ENCODE measurements at places on chromosomes 4 and X.

DNA sequence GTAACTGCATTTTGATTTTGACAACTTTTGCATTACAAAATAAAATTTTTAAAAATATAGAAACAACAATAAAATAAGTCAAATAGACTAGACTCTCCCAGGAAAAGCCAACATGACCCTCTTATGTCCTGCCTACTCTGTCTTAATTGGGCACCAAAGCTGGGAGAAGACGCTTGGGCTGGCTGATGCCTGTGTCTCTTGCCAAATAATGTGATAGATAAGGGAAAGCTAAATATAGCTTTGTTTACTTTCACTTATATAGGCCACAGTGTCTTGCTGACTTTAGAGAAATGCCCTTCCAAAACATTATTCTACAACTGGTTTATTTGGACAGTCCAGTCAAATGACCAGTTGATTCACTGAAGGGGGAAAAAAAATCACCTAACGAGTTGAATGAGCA is 54.2 kb downstream of the FMR1NB start:
- H3K27ac ChIP-seq, result no peak overlapping the region
- no peaks in the 10 kb centered on the region for H3K4me1 ChIP-seq
- H3K27me3 ChIP-seq, result no peaks in the 10 kb centered on the region
- H3K4me3 ChIP-seq, result no peak overlapping the region
- H3K36me3 ChIP-seq, result no peaks in the 10 kb centered on the region

- H3K4me3 ChIP-seq, result no peak overlapping the region
- no peaks in the 10 kb centered on the region for H3K27me3 ChIP-seq
- H3K4me1 ChIP-seq, result no peaks in the 10 kb centered on the region
- no peak overlapping the region for H3K27ac ChIP-seq
Observed at GRCh38 chrX:106894392-106894909, 8.7 kb downstream of the RIPPLY1 start.

- DNase-seq, result peak; percentile 22
- no peaks in the 10 kb centered on the region for H3K36me3 ChIP-seq
- peak within 1 kb of the TSS; percentile 23 for H3K4me3 ChIP-seq
- H3K27me3 ChIP-seq, result peaks cover 15% of the 10 kb centered on the region
- no peaks in the 10 kb centered on the region for H3K4me1 ChIP-seq
- H3K27ac ChIP-seq, result no peak within 1 kb of the TSS
Observed at GRCh38 chrX:126165721-126166461, at the start of gene DCAF12L2. Gene DCAF12L2, minus strand, starts transcription at chrX:126166289. Its CDS starts 365 bp downstream, at chrX:126165924.

DNA sequence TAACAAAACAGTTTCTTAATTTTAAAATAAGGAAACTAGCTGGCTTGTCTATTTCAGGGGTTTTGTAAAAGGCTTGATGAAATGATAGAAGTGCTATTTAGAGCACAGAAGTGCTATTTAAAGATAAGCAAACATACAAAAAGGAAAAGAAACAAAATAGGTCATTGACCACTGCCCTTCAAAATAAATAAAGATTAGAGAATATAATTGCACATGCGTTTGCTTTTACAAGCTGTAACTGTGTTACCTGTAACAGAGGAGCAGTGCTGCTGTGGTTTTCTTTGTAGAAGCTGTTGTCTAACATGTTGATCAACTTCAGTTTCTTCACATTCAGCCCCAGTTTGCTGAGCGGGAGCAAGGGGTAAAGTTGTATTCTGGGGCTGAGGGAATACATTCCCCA is 63.5 kb downstream of the WNK3 start:
- H3K4me3 ChIP-seq, result no peak overlapping the region
- no peaks in the 10 kb centered on the region for H3K27me3 ChIP-seq
- no peaks in the 10 kb centered on the region for H3K4me1 ChIP-seq
- no peaks in the 10 kb centered on the region for H3K36me3 ChIP-seq

- peak; percentile 27 for DNase-seq
- H3K36me3 ChIP-seq, result no peaks in the 10 kb centered on the region
- peak overlapping the region; percentile 99 for H3K27ac ChIP-seq
- H3K27me3 ChIP-seq, result no peaks in the 10 kb centered on the region
Observed at GRCh38 chrX:41085512-41085877, 250 bp downstream of the USP9X start.

DNA sequence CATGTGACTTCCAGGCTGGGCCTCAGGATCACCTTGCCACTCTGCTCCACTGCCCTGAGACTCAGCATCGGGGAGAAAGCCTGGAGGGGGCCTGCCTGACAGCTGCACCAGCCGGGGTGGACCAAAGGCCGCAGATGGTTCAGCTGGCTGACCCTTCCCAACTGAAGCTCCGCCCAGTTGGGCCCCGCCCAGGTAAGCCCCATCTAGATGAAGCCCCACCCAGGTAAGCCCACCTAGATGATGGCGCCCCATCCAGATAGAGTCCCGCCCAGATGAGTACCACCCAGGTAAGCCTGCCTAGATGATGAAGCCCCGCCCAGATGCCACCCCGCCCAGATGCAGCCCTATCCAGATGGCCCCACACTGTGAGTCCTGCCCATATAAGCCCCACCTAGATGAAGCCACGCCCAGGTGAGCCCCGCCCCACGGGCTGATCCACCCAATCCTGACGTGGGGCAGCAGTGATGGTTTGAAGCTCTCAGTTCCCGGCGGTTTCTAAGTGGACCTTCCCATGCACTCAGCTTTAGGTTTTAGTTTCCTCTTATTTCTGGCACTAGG is 10.0 kb downstream of the ZFYVE28 start:
- H3K4me3 ChIP-seq, result no peak overlapping the region
- H3K27ac ChIP-seq, result no peak overlapping the region
- H3K36me3 ChIP-seq, result no peaks in the 10 kb centered on the region
- H3K27me3 ChIP-seq, result peaks cover 3% of the 10 kb centered on the region
- H3K4me1 ChIP-seq, result peaks cover 18% of the 10 kb centered on the region
- no peak for DNase-seq

DNA sequence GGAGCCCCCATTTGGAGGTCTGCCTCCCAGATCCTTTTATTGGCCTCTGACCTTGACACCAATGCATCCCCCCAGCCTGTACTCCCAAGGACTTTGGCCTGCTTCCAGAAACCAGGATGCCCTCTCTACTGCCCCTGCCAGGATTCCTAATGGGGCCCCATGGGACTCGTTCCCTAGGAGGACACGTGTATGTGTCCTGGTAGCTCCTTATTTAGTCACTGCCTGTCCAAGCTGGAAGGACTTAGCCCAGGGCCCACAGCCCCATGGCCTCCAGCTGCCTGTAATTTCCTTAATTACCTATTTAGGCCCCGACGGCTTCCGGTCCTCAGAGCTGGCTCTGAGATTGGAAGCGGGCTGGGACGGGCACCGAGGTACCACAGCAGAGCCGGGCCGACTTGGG is 9.4 kb downstream of the ATP2B3 start:
- H3K27me3 ChIP-seq, result peaks cover 6% of the 10 kb centered on the region
- no peaks in the 10 kb centered on the region for H3K4me1 ChIP-seq
- no peak overlapping the region for H3K4me3 ChIP-seq
- H3K27ac ChIP-seq, result no peak overlapping the region

- H3K4me3 ChIP-seq, result no peak overlapping the region
- H3K36me3 ChIP-seq, result no peaks in the 10 kb centered on the region
- H3K27ac ChIP-seq, result no peak overlapping the region
- no peaks in the 10 kb centered on the region for H3K4me1 ChIP-seq
- DNase-seq, result no peak
- H3K27me3 ChIP-seq, result no peaks in the 10 kb centered on the region
Observed at GRCh38 chr4:179894066-179894778, 2349.0 kb upstream of the TENM3 start.

DNA sequence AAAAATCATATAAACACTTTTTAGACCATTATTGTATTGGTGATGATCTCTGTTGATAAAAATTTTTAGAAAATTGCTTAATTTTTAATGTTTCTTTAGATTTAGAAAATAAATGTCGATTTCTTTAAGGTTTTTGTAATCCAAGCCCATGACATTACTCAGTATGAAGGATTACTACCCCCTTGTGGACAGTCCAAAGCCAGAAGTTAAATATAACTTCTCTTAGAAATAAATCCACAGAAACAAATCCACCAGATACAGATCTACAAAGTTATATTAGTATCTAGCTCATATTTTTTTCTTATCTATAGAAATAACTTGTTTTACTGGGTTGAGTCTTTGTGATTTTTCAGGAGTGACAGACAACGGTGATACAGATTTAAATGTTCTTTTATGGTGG is 18.9 kb downstream of the TIFA start:
- H3K4me1 ChIP-seq, result no peaks in the 10 kb centered on the region
- no peak overlapping the region for H3K4me3 ChIP-seq
- H3K27me3 ChIP-seq, result no peaks in the 10 kb centered on the region
- H3K36me3 ChIP-seq, result peaks cover 19% of the 10 kb centered on the region
- DNase-seq, result peak; percentile 67
- H3K27ac ChIP-seq, result no peak overlapping the region

DNA sequence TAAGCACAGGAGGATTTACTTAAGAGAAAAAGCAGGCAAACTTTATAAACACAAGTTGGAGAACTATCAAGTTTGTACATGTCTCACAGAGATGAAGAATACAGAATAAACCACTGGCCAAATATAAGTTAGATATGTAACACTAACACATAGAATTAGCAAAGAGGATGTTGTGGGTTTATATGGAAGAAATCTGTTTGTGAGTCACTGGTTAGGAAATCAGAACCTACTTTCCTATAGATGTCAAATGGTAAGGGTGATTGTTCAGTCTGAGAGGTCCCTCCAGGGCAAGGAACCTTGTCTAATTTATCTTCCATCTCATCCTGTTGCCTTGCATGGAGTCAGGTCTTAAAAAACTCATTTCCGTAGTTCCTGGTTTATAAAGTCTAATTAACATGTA is 14.8 kb upstream of the ART3 start:
- no peaks in the 10 kb centered on the region for H3K36me3 ChIP-seq
- no peaks in the 10 kb centered on the region for H3K4me1 ChIP-seq
- no peak overlapping the region for H3K4me3 ChIP-seq
- no peaks in the 10 kb centered on the region for H3K27me3 ChIP-seq
- no peak overlapping the region for H3K27ac ChIP-seq

GRCh38 chr4:71110499-71110898 is 117.0 kb downstream of the DCK start:
- no peak for DNase-seq
- H3K4me1 ChIP-seq, result peaks cover 3% of the 10 kb centered on the region
- H3K4me3 ChIP-seq, result no peak overlapping the region
- H3K36me3 ChIP-seq, result no peaks in the 10 kb centered on the region

GRCh38 chr4:123562994-123563750 is 166.6 kb downstream of the SPRY1 start:
- no peaks in the 10 kb centered on the region for H3K36me3 ChIP-seq
- no peak overlapping the region for H3K4me3 ChIP-seq
- peak; percentile 31 for DNase-seq

DNA sequence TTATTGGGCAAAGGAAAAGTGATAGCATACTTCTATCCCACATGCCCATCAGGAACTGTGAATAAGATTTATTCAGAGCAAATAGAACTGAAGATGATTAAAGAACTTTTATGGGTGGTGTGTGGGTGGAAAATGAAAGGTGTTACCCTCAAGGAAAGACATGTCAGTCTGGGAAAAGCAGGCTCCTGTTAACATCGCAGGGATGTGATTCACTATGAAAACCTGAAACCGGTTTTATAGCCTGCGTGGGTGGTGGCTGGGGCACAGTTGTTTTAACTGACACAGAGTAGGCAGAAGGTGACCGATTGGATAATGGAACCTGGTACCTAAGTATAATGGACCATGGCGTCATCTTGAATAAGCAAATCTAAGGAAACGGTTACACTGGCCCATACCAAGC is 61.3 kb upstream of the CASK start:
- H3K4me1 ChIP-seq, result no peaks in the 10 kb centered on the region
- no peaks in the 10 kb centered on the region for H3K27me3 ChIP-seq
- no peak overlapping the region for H3K27ac ChIP-seq

DNA sequence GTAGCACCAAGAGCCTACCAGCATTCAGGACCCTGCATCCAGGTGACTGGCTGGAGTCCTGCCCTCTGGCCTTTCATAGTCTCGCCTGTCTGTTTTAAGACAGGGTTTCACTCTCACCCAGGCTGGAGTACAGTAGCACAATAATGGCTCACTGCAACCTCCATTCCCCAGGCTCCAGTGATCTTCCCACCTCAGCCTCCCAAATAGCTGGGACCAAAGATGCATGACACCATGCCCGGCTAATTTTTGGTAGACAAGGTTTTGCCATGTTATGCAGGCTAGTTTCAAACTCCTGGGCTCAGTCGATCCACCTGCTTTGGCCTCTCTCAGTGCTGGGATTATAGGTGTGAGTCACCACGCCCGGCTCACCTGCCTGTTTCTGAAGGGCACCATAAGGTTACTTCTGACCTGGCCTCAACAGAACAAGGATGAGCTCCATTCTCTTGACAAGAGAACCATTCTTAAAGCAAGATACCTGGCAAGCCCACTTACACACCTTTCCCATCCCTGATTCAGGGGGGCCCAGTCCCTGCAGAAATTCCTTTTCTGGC is 6.7 kb downstream of the RPS4X start:
- H3K36me3 ChIP-seq, result peaks cover 63% of the 10 kb centered on the region
- no peak overlapping the region for H3K27ac ChIP-seq
- H3K4me3 ChIP-seq, result no peak overlapping the region

- H3K27ac ChIP-seq, result peak overlapping the region; percentile 21
- peaks cover 28% of the 10 kb centered on the region for H3K36me3 ChIP-seq
- H3K27me3 ChIP-seq, result no peaks in the 10 kb centered on the region
- H3K4me3 ChIP-seq, result no peak overlapping the region
Observed at GRCh38 chr4:184762100-184762499, 28.2 kb upstream of the CENPU start.

GRCh38 chrX:136028383-136028984 is 43.2 kb downstream of the SLC9A6 start:
- H3K27me3 ChIP-seq, result no peaks in the 10 kb centered on the region
- no peak overlapping the region for H3K4me3 ChIP-seq
- H3K4me1 ChIP-seq, result no peaks in the 10 kb centered on the region
- peaks cover 12% of the 10 kb centered on the region for H3K36me3 ChIP-seq
- H3K27ac ChIP-seq, result no peak overlapping the region

DNA sequence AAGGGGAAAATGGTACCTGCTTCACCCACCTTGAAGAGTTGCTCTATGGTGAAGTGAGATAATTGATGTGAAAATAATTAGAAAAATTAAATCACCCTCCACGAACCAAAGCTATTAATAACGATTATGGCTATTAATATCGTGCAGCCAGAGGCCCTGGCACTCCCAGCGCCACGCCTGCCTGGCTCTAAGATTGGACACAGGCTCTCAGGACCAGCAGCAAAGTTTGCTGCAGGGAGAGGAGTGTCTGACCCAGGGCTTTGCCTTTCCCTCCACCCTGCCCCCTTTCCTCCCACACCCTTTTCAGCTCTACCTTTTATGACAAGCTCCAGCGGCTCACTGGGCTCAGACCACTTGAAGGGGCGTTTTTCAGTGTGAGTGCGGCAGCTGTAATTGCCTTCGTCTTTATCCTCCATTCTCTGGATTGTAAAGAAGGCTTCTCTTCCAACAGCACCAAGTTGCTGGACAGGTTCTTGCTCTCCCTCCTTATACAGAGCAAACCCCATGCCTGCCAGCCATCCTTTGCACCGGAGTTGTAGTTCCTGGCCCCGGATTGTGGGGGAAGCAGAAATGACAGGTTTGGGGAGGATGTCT is 11.5 kb downstream of the IGSF1 start:
- no peaks in the 10 kb centered on the region for H3K27me3 ChIP-seq
- no peaks in the 10 kb centered on the region for H3K4me1 ChIP-seq
- no peak overlapping the region for H3K27ac ChIP-seq
- DNase-seq, result no peak

GRCh38 chr4:187236209-187236890 is 512.7 kb upstream of the FAT1 start:
- H3K27ac ChIP-seq, result no peak overlapping the region
- no peaks in the 10 kb centered on the region for H3K4me1 ChIP-seq
- no peak overlapping the region for H3K4me3 ChIP-seq

GRCh38 chr4:139419388-139419914 is 34.5 kb upstream of the RAB33B start:
- H3K27ac ChIP-seq, result peak overlapping the region; percentile 74
- H3K27me3 ChIP-seq, result no peaks in the 10 kb centered on the region
- no peaks in the 10 kb centered on the region for H3K36me3 ChIP-seq
- H3K4me1 ChIP-seq, result peaks cover 24% of the 10 kb centered on the region
- peak overlapping the region; percentile 58 for H3K4me3 ChIP-seq
